Karpas-422 (cell line): ENCODE measurements at places on chromosomes 16 and 17. TPM values are rescaled to one million over a fixed set of nuclear protein-coding genes. Genes with fewer than 3 reads are reported as not detected.

DNA sequence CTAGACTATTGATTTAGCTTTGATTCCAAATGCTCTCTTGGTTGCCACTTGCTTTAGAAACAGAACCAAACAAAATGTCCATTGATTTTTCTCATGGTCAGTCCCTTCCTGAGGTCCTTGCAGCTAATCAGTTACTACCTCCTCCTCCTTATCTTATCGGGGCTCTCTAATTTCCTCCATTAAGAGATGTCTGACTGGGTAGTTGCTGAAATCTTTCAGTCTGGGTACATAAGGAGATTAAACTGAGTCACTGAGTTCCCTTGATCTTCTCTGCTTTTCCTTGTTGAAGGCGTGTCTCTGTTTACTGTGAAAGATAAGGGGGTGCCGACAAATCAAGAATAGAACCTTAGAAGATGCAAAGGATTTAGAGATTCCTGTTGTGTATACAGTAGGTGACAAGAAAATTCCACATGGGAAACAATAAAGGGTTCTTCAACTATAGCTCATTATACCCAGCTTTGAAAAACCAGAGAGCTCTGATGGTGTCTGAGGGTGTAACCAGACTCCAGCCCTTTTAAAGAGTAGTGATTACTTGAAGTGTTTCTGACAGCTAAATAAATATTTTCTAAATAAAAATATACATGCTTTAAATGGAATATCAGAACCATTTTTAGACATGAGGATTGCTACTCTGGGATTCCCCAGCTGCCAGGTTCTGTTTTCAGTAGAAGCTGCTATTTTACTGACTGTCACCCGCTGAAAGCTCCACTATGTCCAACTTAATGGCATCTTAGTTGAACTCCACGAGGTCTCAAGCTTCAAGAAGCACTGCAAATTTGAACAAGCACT is 791.3 kb upstream of the SOX9 start:
- no peak for DNase-seq

GRCh38 chr16:67632415-67633172 is 12.3 kb upstream of the CARMIL2 start:
- DNase-seq, result no peak

GRCh38 chr16:77574867-77575624 is 140.2 kb upstream of the ADAMTS18 start:
- DNase-seq, result no peak

- DNase-seq, result peak; percentile 54
These were observed 26.6 kb upstream of the MYLK3 start for GRCh38 chr16:46774743-46775177.

DNA sequence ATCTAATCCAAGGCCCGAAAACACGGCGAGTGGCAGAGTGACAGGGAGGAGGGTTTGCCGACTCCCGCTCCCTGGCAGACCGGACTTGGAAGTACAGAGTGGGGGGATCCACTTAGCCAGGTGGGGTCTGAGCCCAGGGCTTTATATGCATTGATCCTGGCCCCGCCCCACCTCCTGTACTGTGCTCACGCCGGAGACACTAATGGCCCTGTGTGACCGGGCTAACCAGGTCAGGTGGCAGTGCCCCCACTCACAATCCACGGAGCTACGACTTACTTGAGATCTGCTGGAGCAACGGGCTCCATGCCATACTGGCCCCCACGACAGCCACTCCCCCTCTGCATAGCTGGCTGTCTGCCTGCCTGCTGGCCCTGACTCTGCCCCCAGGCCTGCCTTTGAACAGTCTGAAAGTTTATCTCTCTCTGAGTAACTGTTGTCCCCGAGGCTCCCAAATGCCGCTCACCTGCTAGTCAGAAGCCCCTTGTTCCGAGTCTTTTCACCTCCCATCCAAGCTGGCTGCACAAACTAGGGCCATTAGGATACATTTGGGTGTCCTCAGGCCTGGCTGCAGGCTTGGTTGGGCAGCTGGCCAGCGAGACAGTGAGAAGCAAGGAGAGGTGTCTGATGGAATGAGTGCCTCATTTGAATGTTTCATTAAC is 28.0 kb downstream of the CACNA1G start:
- no peak for DNase-seq

DNA sequence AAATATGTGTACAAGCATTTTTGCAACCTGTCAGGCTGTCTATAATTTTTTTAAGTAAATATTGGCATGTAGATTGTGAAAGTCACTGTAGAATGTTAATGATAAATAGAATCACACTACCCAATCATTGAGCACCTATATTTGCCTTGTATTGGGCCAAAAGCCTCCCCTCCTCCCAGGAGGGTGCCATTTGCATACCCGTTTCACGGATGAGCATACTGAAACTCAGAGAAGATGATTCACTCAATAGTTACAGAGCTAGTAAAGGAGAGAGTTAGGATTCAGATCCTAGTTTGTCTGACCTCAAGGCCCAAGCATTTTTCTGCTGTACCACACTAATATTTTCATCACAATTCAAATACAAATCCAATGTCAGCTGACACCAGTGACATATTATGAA is 299.7 kb upstream of the CDH11 start:
- no peak for DNase-seq

DNA sequence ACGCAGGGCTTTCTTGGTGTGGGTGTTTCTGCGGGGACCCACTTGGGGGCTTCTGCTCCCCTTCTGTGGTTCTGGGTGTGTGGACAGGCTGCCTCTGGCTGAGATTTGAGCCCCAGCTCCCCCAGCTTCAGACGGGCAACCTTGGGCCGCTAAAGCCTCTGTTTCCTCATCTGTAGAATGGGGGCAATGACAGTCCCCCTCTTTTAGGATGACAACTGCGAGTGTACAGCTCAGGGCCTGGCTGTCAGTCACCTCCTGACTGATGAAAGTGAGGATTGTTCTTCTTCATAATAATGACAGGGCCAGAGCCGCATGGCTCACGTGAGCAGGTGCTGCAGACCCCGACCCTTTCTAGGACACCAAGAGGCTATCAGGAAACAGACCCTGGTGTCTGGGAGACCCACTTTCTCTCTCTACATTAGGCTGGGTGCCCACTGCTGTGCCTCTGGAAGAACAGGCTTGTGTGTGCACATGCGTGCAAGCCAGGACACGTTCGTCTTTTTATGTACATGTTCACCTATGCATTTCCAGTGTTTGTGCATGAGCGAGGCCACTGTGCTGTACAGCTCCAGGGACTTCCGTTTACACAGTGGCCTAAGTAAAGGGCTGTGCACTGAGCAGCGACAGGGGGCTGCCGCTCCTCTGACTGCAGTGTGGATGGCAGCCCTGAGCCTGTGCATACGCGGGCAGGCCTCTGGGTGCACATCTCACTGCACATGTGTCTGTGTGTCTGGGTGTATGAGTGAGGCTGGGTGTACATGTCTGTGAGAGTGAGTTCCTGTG is 4.6 kb downstream of the SPNS3 start:
- no peak for DNase-seq

DNA sequence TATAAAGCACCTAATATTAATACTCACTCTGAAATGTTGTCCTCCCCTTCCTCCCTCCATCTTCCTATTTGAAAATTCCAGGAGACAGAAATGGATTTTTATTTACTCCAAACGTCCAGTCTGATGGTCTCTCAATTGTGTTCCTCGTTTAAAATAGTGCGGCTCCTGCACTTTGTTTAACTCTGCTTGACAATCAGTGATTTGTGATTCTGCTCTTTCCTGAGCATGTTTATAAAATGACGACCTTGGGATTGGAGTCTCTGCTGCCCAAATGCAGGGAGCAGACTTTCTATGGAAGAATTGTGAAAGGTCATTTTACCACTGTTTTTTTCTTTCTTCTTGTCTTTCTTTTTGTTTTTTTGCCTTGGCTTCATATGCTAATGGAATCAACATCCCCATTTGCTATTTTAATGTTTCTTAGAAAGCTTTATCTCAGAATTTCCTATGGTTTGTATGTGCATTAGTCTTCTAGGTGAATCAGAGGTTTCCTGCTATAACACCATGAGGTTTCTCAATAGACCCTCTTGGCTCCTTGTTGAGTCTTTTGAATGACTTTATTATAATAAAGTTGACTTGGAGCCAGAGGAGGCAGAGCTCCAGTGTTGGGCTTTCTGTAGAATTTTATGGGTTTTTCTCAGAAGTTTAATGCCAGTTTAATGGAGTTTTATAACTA is 376.5 kb downstream of the CDH11 start:
- no peak for DNase-seq

- DNase-seq, result no peak
These were observed 43.4 kb downstream of the METTL16 start for GRCh38 chr17:2468270-2468669.

GRCh38 chr16:57817680-57818079 is 15.4 kb upstream of the KIFC3 start:
- DNase-seq, result no peak

TEKT5 gene
- 1.6 and 2.6 TPM in 2 replicates for total RNA-seq

G6PC1 gene
- total RNA-seq, result not detected in 2 replicates

FBXW10 gene
- total RNA-seq, result not detected in 2 replicates

HYDIN gene
- not detected in 2 replicates for total RNA-seq

KRT12 gene
- not detected in 2 replicates for total RNA-seq

ALG1 gene
- total RNA-seq, result 23.4 and 26.3 TPM in 2 replicates

ENGASE gene
- 11.0 and 16.6 TPM in 2 replicates for total RNA-seq

IRX3 gene
- not detected in 2 replicates for total RNA-seq
